EH (cell line): ENCODE measurements at places on chromosomes 7 and 10.

DNA sequence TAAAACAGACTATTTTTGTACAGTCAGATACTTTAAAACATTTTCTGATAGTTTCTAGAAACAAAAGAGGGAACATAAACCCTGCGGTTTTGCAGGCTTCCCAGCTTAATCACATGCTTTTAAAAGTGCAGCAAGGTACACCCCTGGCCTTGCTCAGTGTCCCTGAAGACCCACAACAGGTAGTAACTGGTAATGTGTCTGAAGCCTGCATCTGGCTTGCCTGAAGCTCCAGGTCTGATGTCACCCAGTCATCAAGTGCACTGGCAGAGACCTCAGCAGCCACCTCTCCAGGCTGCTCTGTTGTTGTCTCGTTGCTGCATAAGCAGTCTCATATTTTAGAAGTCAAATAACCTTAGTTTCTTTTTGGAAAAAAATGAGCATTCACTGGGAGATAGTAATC lies 376.1 kb upstream of the MTPN start:
- no peak for DNase-seq

GRCh38 chr7:1611708-1612241 lies 41.9 kb upstream of the PSMG3 start:
- peak; percentile 91 for DNase-seq

GRCh38 chr7:52825611-52826010 lies 209.8 kb upstream of the POM121L12 start:
- no peak for DNase-seq

DNA sequence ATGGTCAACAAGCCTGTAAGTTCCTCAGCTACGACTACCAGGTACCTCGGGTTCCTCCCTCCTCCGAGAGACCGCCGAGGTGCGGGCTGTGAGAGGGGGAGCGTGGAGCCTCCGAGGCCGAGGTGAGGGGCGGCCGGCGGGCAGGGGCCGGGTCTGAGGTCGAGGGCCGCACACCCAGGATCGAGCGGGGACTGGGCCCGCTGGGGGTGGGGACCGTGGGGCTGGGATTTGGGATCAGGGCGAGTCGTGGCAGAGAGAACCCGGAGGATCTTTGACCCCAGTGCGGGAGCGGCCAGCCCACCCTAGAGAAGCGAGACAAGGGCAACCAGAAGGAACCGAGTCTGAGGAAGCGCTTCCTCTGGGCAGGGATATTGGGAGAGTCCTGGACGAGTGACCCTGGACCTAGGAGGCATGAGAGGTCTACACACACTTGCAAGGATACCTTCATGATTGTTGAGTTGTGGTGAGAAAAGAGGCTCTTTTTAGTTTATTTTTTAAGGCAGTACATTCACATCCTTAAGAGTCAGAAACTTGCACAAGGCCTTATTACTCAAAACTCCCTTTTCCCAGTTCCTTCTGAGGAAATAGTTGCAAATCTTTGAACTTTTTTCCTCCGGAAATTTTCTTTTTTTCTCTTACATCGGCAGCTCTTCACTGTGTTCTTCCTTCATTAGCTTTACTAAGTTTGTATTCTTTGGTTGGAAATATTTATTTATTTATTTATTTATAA lies 395 bp downstream of the ZNF487 start:
- peak; percentile 7 for DNase-seq

- no peak for DNase-seq
These were observed 195.5 kb downstream of the MAGI2 start for GRCh38 chr7:79257959-79258358.

GRCh38 chr10:91090761-91091529 lies 129.5 kb upstream of the PCGF5 start:
- DNase-seq, result peak; percentile 35

- no peak for DNase-seq
These were observed 65.3 kb downstream of the VTI1A start for GRCh38 chr10:112512294-112512693.

DNA sequence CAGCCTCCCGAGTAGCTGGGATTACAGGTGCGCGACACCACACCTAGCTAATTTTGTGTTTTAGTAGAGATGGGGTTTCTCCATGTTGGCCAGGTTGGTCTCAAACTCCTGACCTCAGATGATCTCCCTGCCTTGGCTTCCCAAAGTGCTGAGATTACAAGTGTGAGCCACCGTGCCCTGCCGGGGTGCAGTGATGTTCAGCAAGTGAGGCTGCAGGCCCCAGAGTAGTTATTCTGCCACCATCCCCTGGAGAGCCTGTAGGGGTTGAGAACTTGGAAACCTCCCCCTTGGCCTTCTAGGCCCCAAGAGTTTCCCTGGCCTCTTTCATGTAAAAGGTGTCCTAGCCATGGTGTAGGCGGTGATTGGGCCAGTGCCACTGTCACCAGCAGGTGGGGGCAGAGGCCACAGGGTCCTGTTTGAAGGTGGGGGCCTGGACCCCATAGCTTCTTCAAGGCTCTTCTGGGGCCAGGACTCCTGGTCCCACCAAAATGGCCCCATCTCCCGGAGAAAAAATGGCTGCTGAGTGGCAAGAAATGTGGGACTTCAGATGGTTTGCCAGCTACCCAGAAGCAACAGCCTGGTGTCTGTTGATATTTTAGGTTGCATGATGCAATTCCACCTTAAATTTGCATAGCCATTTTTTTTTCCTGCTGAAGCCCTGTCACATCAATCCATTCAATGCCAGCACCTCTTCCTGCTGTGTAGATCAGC lies 25.5 kb upstream of the INMT start:
- no peak for DNase-seq

DNA sequence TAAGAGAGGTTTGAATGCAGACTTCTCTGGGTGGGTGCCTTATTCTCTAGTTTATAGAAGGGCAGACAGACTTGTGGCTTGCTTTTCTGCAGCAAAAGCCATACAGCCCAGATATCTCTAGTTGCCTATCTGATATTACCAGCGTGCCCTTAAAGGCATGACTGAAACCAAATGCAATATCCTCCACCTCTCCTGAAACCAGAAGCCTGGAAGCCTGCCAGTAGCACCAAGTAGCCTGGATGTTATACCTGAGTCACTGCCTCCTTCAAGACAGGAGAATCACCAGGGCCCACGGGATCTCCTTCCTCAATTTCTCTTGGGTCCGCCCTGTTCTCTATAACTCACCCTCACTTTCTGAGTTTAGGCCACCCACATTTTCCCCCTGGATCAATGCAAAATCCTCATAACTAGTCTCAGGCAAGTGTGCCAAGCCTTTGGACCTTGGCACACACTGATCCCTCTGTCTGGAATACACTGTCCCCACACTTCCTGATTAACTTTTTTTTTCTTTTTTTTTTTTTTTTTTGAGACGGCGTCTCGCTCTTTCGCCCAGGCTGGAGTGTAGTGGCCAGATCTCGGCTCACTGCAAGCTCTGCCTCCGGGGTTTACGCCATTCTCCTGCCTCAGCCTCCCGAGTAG lies 638.4 kb downstream of the GALNT17 start:
- no peak for DNase-seq

- DNase-seq, result peak; percentile 52
These were observed 529 bp downstream of the HPS1 start for GRCh38 chr10:98446151-98446660.

DNA sequence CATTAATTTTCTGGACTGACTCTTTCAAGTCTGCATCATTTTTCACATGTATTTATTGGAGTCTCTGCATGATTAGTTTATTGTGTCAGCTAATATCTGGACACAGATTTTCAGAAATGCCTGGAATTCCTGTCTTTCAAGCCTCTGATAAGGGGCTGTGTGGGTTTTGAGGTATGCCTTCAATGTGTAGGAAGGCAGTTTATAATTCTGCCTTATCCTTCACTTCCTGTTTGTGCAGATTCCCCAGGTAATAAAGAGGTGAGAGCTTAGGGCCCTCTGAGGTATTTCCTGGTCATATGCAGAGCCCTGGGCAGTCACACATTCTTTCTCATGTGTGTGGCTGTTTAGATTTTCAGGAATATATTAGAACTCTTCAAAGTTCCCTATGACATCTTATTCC lies 79.4 kb upstream of the PRKCQ start:
- no peak for DNase-seq

- no peak for DNase-seq
These were observed 369.9 kb downstream of the CNTNAP2 start for GRCh38 chr7:146486519-146486918.

DNA sequence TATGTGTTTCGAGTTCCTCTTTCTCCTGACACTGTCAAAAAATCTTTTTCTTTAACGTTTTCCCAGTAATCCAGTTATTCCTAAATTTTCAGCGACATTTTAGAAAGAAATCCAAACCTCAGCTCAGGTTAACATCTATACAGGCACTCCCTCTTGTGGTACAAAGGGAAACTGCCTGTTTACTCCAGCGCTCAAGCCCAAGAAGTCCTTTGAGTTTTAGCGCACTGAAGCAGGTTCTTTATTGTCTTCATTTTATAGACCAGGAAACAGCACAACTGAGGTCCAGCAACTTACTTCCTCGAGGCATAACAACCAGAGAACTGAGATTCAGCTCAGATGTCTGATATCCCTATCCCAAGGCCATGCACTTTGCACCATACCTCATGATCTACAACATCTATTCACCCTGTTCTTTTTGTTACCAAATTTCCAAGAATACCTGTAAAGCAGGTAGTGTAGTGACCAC lies 287.2 kb upstream of the MKLN1 start:
- peak; percentile 77 for DNase-seq

DNA sequence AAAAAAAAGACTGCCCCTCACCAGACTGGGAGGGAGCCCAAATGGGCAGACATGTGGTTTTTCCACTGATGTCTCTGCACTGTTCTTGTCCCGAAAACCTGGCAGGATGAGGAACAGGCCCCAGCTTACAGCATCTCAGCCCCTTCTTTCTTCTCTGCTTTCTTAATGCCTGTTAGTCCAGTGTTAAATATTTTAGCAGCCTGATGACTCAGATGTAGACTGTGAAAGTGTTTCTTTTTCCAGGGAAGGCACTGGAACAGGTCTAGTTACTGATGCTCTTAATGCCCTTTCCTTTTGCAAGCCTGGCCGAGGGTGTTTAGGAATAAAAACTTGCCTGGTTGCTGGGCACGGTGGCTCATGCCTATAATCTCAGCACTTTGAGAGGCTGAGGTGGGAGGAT lies 107.7 kb downstream of the TACC2 start:
- peak; percentile 26 for DNase-seq

DNA sequence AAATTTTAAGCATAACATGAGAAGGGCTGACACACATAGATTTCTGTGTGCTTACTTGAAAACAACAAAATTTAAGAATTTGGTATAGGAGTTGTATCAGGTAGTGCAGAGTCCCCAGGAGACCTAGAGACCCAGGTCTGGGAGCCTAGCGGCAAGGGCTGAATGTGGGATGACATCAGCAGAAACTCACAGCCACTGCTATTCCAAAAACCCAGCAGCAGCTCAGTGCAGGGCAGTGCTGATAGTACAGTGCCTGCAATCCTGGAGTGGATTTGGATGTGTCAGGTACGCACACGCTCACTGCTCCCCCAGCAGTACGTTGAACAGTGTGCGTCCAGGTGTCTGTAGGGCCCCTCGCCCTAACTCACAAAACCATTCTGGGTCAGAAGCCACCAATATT lies 87.1 kb downstream of the EGFR start:
- no peak for DNase-seq

DNA sequence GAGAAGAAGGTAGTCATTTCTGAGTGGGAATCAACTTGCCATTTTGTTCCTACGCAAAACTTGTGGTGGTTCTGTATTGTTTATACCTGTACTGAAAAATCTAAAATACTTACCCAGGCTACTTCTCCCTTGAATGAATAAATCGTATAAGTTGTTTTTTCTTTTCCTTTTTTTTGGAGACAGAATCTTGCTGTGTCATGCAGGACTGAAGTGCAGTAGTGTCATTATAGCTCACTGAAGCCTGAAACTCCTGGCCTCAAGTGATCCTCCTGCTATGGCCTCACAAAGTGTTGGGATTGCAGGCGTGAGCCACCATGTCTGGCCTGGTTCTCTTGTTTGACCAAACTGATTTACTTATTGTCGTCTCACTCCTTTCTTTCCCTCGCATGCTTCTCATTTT lies 27.9 kb downstream of the LUC7L2 start:
- DNase-seq, result no peak
